ENCODE measurements at places on chromosomes 12 and 14.

DNA sequence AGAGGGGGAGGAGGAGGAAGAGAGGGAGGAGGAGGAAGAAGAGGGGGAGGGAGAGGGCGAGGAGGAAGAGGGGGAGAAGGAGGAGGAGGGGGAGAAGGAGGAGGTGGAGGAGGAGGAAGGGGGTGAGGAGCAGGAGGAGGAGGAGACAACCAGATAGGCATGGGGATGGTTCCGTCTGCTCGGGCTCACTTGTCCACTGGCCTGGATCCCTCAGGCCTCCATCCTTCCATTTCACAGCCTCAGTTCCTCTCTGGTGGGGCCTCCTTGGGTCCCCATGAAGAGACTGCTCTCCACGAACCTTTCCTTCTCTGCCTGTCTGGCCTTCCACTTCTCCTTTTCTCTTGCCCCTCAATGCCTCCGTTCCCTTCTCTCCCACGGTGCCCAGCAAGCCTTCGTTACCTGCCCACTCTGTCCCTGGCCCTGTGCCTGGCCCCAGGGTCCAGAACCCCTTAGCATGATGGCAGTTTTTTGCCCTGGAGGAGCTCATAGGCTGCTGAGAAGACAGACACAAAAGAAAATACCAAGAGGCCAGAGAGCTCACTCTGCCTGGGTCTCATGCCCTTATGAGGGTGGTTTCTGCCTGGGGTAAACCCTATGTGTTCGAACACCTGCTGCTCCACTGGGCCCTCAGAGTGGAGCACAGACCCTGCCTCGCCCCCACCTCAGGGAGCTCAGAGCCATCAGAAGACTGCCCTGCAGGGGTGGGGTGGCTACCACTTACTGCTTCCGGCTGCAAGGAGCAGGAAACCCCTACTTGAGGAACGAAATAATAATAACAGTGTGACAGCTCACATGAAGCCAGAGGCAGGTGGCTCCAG lies 11.7 kb upstream of the CACNA2D4 start:
- DNase-seq, result no peak

DNA sequence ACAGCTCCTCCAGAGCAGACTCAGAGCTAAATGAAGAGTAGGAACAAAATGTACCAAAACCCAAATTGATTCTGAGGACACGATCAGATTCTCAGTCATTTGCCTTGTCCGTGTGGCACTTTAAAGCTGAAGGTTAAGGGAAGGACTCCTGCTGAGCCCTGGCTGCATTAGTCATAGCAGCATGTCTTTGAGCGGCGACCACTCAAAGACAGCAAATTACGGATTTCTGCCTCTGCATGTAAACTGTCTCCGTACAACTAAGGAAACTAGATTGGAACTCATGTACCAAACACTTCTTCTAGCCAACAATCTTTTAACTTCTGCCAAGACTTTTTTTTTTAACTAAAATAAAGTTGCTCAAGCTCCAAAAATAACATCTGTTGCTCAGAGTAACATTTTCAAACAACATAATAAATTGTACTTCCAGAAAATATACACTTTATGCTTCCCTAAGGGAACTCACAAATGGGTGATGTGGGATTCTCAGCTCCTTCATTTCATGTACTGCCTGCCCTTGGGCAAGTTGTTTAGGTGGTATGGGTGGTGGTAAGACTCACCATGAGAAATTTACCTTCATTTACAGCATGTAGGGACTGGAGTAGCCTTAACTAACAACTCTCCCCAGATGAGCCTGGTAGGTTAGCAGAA lies 56.1 kb downstream of the RERG start:
- no peak for DNase-seq

DNA sequence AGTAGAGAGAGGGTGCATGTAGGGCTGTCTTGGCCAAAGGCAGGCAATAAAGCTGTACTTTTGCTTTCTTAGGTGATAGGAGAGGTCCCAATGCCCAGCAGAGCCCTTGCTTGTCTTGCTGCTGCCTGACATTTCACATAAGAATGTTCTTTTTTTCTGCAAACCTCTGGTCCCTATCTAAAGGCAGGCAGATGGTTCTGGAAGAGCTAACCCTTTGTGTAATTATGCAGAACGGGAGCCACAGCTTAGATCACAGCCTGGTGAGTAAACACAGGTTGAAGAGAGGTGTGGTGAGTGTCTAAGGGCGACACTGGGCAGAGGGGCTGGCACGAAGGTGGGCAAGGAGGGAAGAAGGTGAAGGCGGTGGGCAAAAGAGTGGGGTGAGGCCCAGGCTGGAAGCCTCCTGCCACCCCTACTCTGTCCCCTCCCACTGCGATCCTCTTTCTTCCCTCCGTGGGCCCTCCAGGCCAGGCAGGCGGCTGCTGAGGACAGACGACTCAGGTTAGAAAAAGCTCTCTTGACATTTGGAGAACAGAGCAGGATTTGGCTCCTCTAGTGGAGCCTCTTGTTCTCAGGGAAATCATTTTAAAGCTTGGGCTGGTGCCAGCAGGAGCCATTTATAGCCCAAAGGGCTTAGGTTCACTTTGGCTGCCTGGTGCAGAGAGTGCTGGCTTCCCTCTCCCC lies 42.8 kb downstream of the PRMT8 start:
- no peak for DNase-seq

DNA sequence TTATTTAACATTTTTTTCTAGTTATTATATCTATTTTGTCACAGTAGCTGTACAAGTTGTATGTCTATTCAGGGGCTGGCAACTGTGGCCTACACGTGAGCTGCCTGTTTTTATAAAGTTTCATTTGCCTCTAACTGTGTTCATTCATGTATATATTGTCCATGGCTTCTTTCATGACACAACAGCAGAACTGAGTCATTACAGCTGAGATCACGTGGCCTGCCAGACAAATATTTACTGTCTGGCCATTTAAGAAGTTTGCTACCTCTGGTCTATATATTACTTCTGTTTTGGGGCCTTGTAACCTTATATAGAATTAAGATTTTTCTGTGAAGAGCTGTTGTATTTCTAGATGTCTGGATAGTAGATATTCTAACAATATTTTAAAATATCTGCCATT lies 37.9 kb downstream of the KIAA0586 start:
- DNase-seq, result no peak

GRCh38 chr14:100618763-100619320 lies 31.6 kb upstream of the BEGAIN start:
- no peak for DNase-seq

- no peak for DNase-seq
Measured at GRCh38 chr12:131025939-131026702, 72.4 kb downstream of the ADGRD1 start.

Measured in SIG-M5 (cell line).